ENCODE measurements at places on chromosomes 5 and 9. TPM values are rescaled to one million over a fixed set of nuclear protein-coding genes. Genes with fewer than 3 reads are reported as not detected.

GPX8 gene
- 26.7 TPM for total RNA-seq

KIF27 gene
- total RNA-seq: 11.1 TPM

NR6A1 gene
- total RNA-seq: 3.3 TPM

MCC gene
- total RNA-seq: 87.9 TPM

BRINP1 gene
- total RNA-seq: not detected

INSL6 gene
- not detected for total RNA-seq

BTNL8 gene
- total RNA-seq: not detected

DNAJC18 gene
- 10.7 TPM for total RNA-seq

PCDHGA3 gene
- 8.8 TPM for total RNA-seq

PCDHB5 gene
- 15.5 TPM for total RNA-seq

CCDC171 gene
- 9.9 TPM for total RNA-seq

ZNF782 gene
- 10.7 TPM for total RNA-seq

PLEKHG4B gene
- 0.42 TPM for total RNA-seq

HTR1A gene
- not detected for total RNA-seq

ERAP2 gene
- 9.9 TPM for total RNA-seq

TRPM6 gene
- 1.5 TPM for total RNA-seq

GLRA1 gene
- total RNA-seq: not detected

GNG10 gene
- 41.8 TPM for total RNA-seq

MED10 gene
- 26.1 TPM for total RNA-seq

SGCD gene
- total RNA-seq: 12.4 TPM

PRELID2 gene
- total RNA-seq: 10.7 TPM

FYB1 gene
- 6.7 TPM for total RNA-seq

FIBCD1 gene
- total RNA-seq: not detected

ARHGEF28 gene
- total RNA-seq: 77.9 TPM

SPATA9 gene
- not detected for total RNA-seq

CSF1R gene
- 35.4 TPM for total RNA-seq

FAM221B gene
- not detected for total RNA-seq

BAAT gene
- not detected for total RNA-seq

MEGF10 gene
- total RNA-seq: 0.98 TPM

SLC34A3 gene
- total RNA-seq: not detected

NSMF gene
- total RNA-seq: 267 TPM

PCDHB2 gene
- 1.7 TPM for total RNA-seq

SLC6A3 gene
- 0.90 TPM for total RNA-seq

UGT3A2 gene
- not detected for total RNA-seq

PCDHAC2 gene
- 1.3 TPM for total RNA-seq

PAEP gene
- not detected for total RNA-seq

MYOZ3 gene
- total RNA-seq: 4.8 TPM

DBH gene
- total RNA-seq: not detected

NUDT2 gene
- 20.8 TPM for total RNA-seq

MEIKIN gene
- total RNA-seq: not detected

FSTL4 gene
- 0.22 TPM for total RNA-seq

MARCOL gene
- not detected for total RNA-seq

CCL27 gene
- total RNA-seq: not detected

FOXD4L4 gene
- 0.44 TPM for total RNA-seq

TTC23L gene
- 0.39 TPM for total RNA-seq

SLC46A2 gene
- total RNA-seq: 0.22 TPM

SPAAR gene
- total RNA-seq: 9.6 TPM

THBS4 gene
- 376 TPM for total RNA-seq

C7 gene
- 239 TPM for total RNA-seq

TMEM174 gene
- total RNA-seq: not detected

LCN10 gene
- total RNA-seq: 8.8 TPM

PLAC8L1 gene
- not detected for total RNA-seq

ARL14EPL gene
- total RNA-seq: not detected

LRRC19 gene
- total RNA-seq: not detected

LOX gene
- total RNA-seq: 23.4 TPM

CTXN3 gene
- total RNA-seq: not detected

Measured in tibial nerve (tissue), 4 donors.